ENCODE measurements at places on chromosomes 12 and 14.

DNA sequence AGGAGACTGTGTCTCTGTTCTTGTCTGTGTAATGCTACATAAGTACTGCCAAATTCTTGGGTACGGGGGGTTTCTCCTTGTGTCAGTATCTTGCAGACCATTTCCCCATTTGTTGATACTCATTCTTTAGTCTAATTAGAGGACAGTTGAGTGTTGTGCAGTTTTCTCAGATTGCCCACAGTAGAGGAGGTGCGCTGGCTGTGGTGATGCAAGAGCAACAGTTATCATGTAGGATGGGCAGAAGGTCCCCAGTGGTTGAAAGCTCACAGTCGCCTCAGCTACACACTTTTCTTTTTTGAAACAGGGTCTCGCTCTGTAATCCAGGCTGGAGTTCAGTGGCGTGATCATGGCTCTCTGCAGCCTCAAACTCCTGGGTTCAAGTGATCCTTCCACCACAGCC lies 37.8 kb upstream of the ATP2A2 start:
- DNase-seq = no peak

- no peak for DNase-seq
Measured at GRCh38 chr12:27462151-27462694, 15.7 kb downstream of the SMCO2 start.

DNA sequence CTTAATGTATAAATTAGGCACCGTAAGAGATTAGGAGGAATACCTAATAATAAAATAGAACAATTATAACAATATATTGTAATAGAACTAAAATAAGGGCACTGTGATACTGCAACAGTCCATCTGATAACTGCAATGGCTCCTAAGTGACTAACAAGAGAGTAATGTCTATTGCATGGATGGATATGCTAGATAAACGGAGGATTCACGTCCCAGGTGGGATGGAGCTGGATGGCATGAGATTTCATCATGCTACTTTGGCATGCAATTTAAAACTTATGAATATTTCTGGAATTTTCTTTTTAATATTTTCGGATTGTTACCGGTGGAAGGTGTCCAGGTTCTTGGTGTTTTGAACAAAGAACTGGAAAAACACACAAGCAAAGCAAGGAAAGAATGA lies 2.2 kb upstream of the TMEM19 start:
- no peak for DNase-seq

- no peak for DNase-seq
Measured at GRCh38 chr12:575129-575502, 88.1 kb downstream of the NINJ2 start.

DNA sequence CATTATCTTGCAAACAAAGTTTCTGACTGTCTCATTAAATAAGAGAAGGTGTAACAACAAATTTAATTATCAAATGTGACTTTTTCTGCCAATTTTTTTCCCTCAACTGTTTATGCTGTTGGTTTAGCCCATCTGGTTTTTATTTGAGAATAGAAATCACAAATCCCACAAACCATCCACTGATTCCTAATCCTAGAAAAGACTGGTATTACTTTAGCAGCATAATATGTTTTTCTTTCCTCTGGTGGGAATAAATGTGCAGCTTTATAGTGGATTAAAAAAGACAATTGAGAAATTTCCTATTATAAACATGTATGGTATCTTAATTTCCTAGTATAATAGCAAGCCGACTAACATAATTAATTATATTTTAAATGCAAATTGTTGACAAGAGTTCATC lies 257.9 kb upstream of the FOXN3 start:
- DNase-seq = no peak

- DNase-seq = no peak
Measured at GRCh38 chr12:18468246-18469075, 207.1 kb downstream of the PIK3C2G start.

GRCh38 chr12:60577607-60578006 lies 981.8 kb downstream of the SLC16A7 start:
- DNase-seq = no peak

DNA sequence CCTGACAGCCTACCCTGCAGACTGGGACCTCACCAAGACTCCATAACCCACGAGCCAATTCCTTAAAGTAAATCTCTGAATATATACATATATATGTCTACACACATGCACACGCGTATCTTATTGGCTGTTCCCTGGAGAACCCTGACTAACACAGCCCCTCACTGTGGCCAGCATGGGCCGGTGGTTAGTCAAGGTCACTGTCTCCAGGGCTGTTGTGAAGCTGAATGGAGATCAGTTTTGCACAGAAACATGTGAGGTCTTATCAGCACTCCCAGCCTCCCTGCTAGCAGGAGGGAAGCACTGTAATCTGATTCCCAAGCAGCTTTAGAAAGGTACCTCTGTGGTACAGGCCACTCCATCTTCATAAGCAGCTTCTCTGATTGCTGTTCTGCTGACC lies 46.6 kb upstream of the PLEKHG6 start:
- DNase-seq = no peak

DNA sequence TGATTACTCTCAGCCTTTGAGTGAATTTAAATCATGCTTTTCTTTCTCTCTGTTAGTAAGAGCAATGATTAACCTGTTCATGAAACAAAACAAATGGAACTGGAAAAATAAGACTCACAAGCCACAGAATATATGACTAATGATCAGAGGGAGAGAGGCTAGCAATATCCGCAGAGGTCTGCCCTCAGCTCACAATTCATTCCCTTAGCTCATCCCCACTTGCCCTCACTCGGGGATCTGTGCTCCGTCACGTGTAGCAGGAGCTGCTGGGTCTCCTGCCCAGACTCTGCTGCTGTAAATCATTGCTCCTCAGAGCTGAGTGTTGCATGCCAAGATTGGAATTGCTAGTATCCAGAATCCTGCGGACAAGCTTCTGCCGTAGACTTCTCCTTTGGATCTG lies 53.1 kb upstream of the GNG2 start:
- DNase-seq = no peak

DNA sequence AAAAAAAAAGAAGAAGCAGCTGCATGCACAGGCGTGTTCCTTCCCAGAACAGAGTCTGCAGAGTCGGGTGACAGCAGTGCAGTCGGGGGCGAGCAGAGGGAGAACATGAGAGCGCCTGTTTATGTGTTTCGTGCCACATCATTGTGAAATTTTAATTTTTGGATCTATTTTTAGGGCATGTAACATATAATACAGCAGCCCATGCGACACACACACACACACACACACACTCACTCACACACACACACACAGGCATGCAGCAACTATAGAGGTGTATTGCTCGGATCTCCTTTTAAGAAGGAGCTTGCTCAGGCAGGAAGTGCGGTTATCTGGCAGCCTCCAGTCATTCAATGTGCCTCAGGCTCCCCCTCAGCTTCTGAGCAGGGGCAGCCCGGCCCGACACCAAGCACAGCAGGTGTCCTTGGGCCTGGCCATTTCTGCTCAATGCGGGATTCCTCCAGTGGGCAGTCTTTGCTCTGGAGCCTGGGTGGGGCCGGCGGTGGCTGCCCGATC lies 71.8 kb downstream of the ZNF664 start:
- DNase-seq = no peak

GRCh38 chr12:82970614-82971013 lies 283.9 kb downstream of the TMTC2 start:
- DNase-seq = no peak

DNA sequence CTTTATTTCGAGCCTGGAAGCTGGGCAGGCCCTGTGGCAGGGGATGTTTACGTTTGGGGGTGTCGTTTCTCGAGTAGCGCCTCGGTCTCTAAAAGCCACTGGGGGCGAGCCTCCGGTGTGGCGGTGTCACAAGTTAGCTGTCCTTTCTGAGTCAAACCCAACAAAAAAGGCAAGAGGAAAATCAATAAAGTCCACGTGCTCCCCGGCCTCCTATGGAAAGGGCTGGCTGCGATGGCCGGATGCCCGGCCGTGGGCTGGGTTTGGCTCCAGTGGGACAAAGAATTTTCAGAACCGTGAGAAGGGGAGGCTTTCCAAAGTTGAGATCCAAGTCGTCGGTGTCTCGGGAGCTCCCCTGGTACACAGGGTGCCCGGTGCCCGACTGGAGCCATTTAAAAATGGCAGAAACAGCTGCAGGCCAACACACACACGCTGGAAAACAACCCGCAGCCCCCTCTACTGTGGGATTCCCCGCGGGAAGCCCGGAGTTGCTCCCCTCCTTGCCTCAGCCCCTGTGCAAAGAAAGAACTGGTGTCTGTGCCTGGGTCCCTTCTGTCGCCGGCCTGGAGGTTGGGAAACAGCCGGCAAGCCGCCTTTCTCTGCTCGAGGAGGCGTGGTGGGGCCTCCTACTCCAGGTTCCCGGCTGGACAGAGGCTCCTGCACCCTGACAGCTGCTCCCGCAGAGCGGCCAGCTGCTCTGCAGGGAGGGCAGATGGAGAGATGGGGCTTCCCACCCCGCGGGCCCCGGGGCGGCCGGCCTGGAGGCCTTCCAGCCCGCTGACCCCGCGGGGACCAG lies 1.9 kb downstream of the BCL7A start:
- DNase-seq = peak; percentile 35

GRCh38 chr12:49471557-49471956 lies 67.3 kb upstream of the KCNH3 start:
- no peak for DNase-seq

DNA sequence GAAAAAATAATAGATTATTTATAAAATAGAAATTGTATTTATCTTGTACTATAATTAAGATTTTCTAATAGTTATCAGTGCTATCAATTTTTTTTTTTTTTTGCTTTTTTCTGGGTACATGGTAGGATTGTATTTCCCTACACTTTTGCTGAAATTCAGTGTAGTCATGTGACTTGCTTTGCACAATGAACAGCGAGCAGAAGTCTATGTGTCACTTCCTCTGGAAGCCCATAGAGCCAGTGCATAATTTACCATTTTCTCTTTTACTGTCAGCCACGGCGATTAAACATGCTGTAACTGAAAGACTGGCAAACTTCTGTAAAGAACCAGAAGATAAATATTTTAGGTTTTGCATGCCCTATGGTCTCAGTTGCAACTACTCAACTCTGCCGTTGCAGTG lies 80.8 kb upstream of the PPP1R12A start:
- no peak for DNase-seq

DNA sequence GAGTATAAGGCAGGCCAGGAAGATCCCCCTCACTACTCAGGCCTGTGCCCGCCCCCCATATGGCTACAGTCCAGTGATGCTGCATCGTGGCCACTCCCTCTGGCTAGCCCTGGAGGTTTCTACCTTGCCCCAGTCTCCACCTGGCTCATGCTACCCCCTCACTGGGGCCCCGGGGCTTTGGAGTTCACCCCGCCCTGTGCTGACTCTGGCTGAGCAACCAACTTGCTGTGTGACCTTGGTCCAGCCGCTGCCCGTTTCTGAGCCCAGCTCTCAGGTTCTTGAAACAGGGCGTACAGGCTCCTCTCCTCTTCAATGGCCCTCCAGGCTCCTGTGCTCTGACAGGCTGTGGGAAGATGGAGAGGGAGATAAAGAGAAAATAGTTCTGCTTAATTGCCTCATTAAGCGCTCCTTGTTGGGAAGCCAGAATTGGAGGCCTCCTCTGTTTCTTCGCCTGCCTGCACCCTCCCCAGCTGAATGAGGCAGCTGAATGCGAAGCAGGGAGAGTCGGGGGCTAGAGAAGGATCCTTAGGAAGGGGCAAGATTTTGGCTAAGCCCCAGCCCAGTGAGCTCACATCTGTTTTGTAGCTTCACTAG lies 138.2 kb upstream of the NCOR2 start:
- DNase-seq = no peak

DNA sequence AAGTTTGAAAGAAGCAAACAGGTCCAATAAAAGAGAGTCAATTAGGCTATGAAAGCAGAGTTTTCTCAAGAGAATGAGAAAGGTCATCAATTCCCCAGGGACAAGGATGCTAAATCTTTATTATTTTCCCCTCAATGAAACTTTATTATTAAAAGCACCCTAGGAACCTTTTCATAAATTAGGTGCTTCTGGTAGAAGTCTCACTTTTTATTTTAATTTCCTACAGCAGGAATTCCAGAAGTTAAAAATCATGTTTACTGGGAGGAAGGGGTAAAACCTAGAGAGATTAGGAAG lies 223.2 kb upstream of the SOX5 start:
- DNase-seq = no peak

DNA sequence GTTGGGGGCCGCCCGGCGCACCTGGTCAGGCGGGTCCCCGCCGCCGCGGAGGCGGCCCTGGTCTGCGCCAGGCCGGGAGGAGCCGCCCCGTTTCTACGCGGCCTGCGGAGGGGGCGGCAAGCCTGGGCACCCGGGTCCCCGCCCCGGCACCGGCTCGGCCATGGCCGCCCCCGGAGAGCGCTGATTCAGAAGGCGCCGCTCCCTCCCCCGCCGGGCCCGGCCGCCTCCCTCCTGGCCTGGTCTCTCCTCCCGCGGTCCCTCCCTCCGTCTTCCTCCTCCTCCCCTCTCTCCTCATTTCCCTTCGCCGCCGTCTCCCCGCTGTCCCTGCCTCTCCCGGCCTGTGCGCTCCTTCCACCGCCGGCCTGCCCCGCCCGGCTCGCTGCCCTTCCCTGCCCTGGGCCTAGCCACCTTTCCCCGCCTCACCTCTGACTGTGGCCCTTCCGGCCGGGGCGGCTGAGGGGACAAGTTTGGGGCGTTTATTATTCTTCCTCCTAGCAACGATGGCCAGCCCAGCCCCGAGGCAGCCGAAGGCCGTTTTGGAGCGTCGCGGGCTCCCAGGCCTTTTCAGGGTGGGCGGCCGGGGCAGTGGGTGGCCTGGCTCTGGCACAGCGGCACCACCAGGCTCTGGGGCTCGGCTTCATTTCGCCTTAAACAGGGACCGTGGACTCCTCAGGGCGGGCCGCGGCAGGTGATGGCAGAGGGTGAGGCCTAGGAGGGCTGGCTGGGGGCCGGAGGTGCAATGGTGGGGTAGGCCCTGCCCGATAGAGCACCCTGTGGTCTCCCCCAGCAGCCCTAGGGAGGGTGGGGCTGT lies 768 bp downstream of the CEP170B start:
- peak; percentile 37 for DNase-seq

Data from neural crest cell (in vitro differentiated cells).